ENCODE measurements at places on chromosomes 13 and 19.

GRCh38 chr19:41570639-41571112, 5.3 kb upstream of the CEACAM21 start:
- DNase-seq = peak; percentile 57

- DNase-seq = no peak
Observed at GRCh38 chr19:56211718-56212117, 9.6 kb downstream of the ZSCAN5C start.

- DNase-seq = no peak
Observed at GRCh38 chr19:1259206-1259875, 9.8 kb upstream of the CIRBP start.

GRCh38 chr13:90615236-90615635, 732.3 kb upstream of the MIR17HG start:
- DNase-seq = no peak

GRCh38 chr19:6161271-6161850, 25.9 kb downstream of the ACSBG2 start:
- DNase-seq = peak; percentile 71

- no peak for DNase-seq
Observed at GRCh38 chr19:10805065-10805757, 30.8 kb downstream of the TMED1 start.

DNA sequence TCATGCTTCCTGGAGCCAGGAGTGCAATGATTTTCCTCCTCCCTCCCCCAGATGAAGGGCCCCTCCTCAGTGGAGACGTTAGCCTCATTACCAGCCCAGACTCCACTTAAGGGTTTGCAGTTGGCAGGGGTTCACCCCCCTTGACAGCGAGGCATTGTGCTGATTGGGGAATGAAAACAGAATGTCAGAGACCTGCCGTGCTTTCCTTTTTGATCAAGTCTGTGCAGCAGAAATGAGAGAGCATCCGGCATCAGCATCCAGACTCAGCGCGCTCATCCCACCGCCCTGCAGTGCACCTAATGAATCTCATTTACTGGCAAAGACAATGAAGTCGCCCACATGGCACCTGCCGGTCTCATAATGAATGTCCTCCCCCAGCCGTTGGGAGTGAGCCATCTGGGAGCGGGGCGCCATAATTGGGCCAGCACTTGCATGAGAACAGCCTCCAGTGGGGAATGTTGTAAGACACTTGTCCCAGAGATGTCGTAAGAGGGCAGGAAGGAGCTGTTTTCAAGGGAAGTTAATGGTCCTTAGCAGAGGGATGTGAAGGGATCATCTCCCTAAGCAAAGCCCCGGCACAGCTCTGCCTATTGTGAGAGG, 98.3 kb upstream of the UQCRFS1 start:
- no peak for DNase-seq

DNA sequence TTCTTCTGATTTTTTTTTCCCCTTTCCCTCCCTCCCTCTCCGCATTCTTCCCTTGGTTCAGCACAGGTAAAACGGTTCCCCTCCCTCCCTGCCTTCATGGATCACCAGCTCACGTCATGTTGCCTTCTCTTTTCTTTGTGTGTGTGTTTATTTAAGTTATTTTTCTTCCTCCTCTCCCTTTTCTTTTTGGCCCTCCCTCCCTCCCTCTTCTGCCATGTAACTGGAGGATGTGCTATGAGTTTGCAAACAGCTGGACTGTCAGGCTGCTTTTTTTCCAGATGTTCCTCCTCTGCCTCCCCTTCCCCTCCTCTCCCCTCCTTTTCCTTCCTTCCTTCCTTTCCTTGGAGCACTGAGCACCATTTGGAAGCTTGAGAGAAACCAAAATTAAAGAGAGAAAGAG, 2.0 kb downstream of the LENG9 start:
- no peak for DNase-seq

- DNase-seq = no peak
Observed at GRCh38 chr13:91331047-91331915, 16.2 kb upstream of the MIR17HG start.

DNA sequence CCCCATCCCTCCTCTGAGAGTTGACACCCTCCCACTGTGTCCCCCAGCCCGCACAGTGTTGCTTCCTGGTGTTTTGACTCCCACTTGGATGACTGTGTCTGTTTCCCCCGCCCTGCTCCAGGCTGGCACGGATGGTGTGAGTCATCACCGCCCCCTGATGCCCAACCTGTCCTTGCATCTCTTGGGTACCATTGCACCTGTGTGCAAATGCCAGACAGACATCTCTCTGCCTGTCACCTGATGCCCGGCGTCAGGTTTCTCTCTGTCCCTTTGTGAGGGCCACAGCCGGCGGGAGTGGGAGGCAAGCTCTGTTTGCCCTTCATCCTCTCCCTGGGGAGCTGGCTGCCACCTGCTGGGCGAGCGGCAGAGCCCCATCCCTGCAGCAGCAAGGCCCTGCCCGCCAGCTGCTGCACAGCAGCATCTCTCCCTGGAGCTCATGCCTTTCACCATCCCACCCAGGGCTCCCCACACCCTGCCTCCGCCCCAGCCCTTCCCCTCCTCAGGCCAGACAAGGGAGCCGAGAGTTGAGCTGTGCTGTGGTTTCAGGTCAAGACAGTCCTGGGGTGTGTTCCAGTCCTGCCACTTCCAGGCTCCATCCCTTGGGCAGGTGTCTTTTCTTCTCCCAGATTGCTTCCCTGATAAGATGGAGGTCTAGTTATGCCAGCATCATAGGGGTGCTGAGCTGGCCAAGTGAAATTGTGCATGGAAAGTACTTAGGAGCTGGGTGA, 29.7 kb downstream of the NKPD1 start:
- no peak for DNase-seq

DNA sequence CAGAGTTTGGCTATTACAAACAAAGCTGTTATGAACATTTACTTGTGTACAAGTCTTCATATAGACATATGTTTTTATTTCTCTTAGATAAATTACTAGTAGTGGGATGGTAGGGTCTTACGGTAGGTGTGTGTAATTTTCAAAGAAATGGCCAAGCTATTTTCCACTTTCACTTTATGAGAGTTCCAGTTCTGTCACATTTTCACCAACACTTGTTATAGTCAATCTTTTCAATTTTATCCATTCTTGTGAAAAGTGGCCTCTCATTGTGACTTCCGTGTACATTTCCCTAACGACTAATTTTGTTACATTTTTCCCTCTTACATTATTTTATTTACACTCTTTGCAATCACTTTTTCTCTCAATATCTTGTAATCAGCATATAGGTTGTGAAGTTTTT, 18.3 kb downstream of the MBD3L1 start:
- no peak for DNase-seq

DNA sequence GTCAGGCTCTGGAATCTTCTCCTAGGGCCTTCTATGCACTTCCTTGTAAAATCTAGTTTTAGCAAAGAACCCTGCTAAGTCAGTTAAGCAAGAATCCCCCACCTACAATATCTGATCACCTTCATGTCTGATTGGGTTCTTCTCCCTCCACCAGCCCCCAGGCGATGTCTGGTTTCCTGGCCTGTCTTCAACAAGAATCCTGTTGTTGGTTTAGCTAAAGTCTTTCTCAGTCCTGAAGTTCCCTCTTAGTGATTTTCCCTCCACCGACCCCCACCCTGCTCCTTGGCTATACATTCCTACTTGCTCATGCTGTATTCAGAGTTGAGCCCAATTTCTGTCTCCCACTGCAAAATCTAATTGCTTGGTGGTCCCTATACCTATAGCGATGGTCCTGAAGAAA, 35.2 kb upstream of the SLC46A3 start:
- no peak for DNase-seq

DNA sequence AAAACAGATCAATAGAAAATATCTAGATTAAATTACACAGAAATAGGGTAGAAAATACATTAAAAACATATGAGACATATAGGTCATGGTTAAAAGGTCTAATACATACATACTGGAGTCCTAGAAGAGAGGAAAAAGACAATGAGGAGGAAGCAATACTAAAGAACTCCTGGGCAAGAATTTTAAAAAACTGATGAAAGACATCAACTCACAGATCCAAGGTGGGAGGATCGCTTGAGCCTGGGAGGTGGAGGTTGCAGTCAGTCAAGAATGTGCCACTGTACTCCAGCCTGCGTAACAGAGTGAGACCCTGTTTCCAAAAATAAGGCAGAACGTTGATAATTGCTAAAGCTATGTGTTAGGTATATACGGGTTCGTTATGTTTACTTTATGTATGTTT, 5.4 kb upstream of the KASH5 start:
- no peak for DNase-seq

- DNase-seq = no peak
Observed at GRCh38 chr19:7902796-7903243, 857 bp upstream of the MAP2K7 start.

- no peak for DNase-seq
Observed at GRCh38 chr13:113297370-113298042, 467 bp downstream of the LAMP1 start.

GRCh38 chr19:7461841-7462629, 26.8 kb downstream of the PEX11G start:
- no peak for DNase-seq

DNA sequence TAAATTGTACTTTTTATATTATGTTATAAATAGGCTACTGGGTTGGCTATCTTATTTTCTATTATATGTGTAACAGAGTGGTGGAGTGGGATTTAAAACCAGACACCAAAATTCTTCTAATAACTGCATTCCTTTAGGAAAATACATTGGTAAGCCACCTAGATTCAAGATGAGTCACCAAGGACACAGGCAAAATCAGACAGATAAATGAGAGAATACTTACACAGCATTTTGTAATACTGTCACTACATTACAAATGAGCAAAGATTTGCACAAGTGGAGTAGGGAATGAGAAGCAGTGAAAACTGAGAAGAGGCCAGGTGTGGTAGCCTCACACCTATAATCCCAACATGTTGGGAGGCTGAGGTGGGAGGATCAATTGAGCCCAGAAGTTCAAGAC, 6.2 kb upstream of the SPART start:
- no peak for DNase-seq

DNA sequence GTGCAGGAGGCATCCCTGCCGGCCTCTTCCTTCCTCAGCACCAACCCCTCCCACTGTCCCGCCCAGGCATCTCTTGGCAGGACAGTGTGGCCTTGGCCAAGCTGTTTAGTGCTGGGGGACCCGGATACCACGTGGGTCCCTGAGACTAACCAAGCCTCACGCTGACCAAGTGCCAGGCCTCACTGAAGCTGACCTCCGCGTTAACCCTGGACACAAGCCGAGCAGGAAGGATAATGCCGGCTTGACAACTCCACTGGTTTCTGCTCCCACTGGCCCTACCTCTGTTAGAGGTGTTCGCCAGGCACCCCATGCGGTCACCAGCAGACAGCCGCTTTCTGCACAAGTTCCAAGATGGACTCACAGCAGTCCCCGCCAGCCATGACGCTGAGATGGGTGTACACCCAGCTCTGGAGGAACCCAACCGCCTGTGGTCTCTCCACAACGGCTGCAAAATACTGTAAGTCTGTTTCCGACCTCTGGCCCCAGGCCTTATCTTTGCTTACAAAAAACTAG, 12.4 kb downstream of the GRTP1 start:
- DNase-seq = no peak
